ENCODE measurements at places on chromosomes 16 and 17.
A peak's percentile ranks its signal among the peaks of the same experiment; 100 is the strongest.

DNA sequence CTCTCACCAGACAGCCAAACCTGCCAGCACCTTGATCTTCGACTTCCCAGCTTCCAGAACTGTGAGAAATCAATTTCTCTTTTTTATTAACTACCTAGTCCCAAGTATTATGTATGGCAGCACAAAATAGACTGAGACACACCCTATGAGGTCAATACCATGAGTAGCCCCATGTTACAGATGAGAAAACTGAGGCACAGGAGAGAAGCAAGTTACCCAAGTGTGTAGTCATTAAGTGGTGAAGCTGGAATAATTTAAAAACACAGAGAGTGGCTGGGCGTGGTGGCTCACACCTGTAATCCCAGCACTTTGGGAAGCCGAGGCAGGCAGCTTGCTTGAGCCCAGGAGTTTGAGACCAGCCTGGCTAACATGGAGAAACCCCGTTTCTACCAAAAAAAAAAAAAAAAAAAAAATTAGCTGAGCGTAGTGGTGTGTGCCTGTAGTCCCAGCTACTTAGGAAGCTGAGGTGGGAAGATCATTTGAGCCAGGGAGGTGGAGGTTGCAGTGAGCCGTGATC, 4.9 kb downstream of the NQO1 start:
- DNase-seq = no peak

GRCh38 chr17:75685499-75685898, 18.4 kb downstream of the SAP30BP start:
- no peak for DNase-seq

GRCh38 chr16:23316232-23316631, 14.1 kb downstream of the SCNN1B start:
- DNase-seq = no peak

GRCh38 chr17:50514936-50515702, 6.9 kb downstream of the MYCBPAP start:
- no peak for DNase-seq

- no peak for DNase-seq
Observed at GRCh38 chr16:81107511-81107910, 11.3 kb upstream of the GCSH start.

GRCh38 chr16:67664871-67665270, 1.7 kb downstream of the ENKD1 start:
- DNase-seq = no peak

DNA sequence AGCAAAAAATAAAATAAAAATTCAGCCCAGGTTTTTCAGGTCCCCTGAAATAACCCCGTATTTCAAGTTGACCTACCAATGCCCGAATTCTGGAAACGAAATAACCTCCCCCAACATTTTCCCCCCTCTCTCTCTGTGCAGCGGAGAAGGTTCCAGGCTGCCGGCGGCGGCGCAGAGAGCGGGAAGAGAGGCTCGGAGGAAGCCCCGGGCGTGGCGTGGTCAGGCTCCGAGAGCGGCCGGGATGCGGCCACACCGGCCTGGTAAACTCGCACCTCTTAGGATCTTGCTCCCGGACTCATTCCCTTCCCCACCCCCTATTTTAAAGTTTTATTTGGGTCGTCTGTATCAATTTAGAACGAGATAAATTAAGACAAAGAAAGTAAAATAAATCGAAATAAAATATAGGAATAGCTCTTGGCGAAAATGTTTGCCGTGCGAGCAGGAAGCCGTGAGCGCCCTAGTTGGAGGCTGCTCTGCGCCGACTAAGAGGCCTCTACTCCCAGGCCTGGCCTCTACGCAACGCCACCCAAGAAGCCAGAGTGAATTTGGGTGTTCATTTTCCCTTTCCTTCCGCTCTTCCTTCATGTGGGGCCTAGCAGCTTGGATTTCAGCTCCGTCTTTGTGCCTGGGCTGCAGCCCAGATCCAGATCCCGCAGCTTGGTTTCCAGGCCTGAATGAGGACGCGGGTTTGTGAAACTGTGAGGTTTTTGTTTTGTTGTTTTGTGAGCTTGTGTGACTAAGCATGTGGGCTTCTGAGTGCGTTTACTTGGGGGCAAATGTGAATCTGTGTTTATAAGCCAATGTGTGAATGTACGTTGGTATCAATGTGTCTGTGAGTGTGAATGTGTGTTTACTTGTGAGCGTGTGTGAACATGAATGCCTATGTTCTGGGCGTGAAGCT, 1.5 kb upstream of the HOXB6 start:
- no peak for DNase-seq

GRCh38 chr17:44688675-44689476, 700 bp downstream of the CCDC43 start:
- no peak for DNase-seq

DNA sequence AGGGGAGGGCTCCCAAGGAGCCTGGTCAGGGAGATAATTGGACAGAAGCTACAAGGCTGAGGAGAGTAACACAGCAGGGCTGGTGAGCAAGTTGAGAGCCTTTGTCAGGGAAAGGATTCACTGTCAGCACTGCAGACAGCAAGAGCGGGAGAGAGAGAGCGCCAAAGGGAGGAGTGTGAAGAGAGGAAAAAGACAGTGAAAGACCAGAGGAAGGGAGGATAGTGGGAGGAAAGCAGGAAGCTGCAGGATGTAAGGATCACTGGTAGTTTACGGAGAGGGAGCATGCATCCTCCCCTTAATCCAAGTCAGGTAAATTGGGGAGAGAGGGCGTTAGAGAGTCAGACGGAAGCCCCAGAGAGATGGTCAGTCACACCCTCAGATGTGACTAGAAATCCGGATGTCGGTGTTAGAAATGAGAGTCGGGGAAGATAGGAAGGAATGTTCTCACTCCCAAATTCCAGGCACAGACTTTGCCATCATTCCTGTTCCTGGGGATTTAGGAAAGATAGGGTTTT, 13.8 kb upstream of the SPOP start:
- no peak for DNase-seq

DNA sequence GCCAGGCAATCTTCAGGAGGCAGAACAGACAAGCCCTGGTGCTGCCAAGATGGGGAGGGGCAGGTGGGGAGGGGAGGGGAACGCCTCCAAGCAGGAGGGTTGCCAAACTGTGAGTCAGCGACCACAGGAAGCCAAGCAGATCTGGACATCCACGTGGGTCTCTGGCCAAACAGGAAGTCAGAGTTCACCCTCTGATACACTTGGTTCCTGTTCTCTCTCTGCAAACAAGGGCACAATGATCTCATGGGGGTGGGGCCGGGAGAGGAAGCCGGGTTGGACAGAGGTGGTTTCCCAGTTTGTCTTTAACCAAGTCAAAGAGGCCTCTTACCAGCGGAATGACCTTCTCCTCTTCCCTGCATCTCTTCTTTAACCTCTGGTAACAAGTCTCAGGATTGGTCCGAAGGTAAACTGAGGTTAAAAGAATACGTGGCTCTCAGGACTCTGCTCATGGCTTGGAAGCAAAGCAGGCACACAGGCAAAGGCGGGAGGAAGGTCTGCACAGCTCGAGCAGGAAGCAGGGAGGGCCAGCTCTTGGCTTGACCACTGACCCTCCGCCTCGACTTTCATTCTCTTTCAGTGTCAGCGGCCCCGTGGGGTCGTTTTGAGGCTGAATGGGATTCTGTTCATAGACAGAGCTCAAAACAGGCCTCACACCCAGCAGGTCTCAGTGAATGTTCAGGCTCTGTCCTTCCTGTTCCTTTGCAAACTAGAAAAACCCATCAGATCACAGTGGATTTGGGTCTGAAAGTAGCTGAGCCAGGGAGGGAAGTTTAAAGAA, 32.9 kb downstream of the TK2 start:
- DNase-seq = peak; percentile 68

- no peak for DNase-seq
Observed at GRCh38 chr16:48562475-48562874, 47.5 kb downstream of the N4BP1 start.

- no peak for DNase-seq
Observed at GRCh38 chr17:61203671-61204131, 195.9 kb upstream of the TBX2 start.

GRCh38 chr17:73883175-73883574, 238.9 kb upstream of the SDK2 start:
- no peak for DNase-seq

GRCh38 chr16:49547448-49547847, 173.8 kb downstream of the C16orf78 start:
- DNase-seq = no peak

DNA sequence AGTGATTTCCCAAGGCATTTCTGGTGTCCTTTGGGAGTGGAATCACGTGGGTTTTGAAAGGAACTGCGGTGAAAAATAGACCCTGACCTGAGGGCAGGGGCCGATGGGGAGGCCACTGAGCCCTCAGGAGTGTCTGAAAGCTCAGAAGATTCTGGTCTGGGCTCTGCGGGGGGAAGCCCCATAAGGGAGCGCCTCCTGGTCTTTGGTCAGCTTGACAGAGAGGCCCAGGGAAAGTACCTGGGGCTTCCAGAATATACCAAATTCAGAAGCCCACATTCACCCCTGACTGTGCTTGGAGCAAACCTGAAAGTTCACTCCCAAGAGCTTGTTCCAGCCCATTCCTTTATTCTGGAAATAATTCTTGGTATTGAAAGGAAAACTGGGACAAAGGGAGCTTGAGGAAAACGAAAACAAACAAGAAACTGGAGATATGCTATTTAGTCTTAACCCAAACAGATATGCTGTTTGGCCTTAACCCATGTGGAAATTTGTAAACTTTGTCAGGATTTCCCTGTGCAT, 23.2 kb upstream of the NAGLU start:
- DNase-seq = no peak

DNA sequence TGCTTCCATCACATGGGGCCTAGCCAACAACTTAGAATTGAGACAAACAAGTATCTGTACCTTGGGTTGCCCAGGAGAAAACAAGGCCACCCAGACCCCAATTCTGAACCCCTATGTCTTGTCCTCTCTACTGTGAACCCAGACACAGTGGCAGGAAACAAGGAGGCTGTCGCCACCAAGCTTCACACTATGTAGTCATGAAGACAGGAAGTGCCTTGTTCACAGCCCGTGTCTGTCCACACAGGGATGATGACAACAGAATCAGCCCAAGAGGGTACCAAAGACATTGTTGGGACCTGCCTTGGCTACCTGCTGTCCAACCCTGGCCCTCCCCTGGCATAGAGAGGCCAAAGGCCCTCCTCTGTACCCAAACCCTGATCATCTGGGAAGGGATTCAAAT, 84.8 kb downstream of the CDYL2 start:
- no peak for DNase-seq

DNA sequence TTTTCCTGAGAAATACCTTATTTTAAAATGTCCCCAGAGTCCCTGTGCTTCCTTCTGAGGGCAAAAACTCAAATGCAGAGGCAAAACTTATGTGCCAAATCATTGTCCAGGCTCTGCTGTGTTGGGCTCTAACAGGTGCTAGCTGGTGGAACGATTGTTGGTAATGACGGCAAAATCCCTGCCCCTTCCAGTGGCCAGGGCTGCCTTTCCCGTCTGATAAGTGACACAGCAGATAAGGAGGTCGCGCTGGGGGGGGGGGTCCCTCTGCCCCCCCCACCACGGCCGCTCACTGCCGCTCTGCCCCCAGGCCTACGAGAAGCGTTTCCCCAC, 29.1 kb downstream of the SEC14L5 start:
- DNase-seq = no peak

DNA sequence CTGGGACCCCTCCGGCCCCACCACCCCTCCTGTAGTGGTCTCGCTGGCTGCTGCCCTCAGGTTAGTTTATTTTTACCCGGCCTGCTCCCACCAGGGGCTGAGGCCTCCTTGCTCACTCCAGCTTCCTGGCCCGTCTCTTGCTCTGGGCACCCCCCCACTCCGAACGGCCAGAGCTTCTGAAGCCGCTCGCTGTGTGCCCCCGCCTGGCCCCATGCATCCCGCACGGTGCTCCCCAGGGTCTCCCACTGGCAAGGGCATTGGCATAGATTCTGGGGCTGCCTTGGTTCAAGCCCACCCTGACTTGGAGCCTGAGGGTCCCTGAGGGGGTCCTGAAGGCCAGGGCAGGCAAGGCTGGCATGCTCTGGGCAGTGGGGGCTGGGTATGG, 186.4 kb downstream of the SEC14L1 start:
- DNase-seq = no peak

- DNase-seq = no peak
Observed at GRCh38 chr16:81350306-81350615, 35.5 kb downstream of the GAN start.

GRCh38 chr17:7237266-7237760, 1.9 kb downstream of the PHF23 start:
- no peak for DNase-seq

- DNase-seq = no peak
Observed at GRCh38 chr17:65109990-65110680, 27.0 kb upstream of the RGS9 start.

DNA sequence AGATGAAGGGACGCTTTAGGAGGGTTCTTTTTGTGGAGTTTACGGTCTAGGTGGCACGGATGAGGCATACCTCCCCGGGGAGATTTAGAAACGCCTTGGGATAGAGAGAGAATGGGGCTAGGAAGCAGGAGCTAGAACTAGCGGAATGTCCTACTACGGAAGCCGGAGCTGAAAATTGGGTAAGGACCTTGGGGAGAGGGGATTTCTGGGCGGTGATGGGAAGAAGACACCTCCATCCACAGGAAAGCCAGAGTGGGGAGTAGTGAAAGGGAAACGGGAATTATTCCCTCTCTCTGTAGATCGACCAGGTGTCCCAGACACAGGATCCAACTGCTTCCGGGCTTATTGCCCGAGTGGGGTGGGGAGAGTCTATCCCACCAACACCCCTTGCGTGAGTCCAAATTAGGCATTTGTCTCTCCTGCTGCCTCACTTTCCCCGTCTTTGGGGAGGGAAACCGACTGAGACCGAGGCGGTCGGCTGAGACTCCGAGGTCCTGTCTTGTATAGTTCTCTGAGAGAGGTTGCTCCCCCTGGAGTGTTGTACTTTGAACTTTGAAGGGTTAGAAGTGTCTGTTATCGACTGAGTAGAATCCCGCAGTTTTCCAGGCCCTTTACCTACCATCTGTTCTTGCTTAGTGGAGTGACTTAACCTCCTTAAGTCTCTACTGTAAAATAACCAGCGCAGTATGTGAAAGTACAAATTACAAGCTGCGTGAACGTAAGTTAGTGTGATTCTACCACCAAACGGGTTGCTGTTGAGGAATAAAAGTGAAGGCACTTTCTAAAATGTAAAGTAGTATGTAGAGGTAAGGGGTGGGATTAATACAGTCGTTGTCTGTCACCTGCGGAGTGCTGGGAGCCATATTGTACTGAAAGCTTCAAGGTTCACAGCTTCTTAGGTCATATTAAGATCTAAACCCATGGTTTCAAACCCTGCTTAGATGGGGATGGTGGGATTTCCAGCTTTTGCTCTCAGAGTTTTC, 1.0 kb downstream of the RSPRY1 start:
- no peak for DNase-seq

DNA sequence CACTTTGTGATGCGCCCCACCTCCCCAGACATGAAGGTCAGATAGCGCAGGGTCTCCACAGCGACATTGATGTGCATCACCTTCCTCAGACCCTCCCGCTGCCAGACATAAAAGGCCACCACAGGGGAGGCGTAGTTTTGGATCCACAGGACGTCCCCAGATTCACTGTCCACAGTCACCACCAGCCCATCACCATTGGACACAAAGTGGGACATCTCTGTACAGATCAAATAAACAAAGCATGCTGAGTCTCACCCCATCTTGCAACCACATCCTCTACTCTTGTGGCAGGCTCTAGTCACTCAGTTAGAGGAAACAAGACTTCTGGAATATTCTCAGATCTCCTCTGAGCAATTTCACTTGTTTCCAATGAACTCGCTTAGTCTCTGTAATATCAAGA, 46.3 kb upstream of the ICAM2 start:
- no peak for DNase-seq
